ENCODE measurements at places on chromosomes 2 and 18. TPM values are rescaled to one million over a fixed set of nuclear protein-coding genes. Genes with fewer than 3 reads are reported as not detected.

Gene TSPYL6
- not detected for polyA plus RNA-seq

Gene PROKR1
- polyA plus RNA-seq, result not detected

Gene CXCR1
- not detected for polyA plus RNA-seq

Gene RFX8
- 2.7 TPM for polyA plus RNA-seq

Gene CCDC68
- not detected for polyA plus RNA-seq

Gene DSG2
- polyA plus RNA-seq, result not detected

Gene SERPINB12
- not detected for polyA plus RNA-seq

Gene ALPG
- polyA plus RNA-seq, result not detected

Gene COL3A1
- polyA plus RNA-seq, result 0.73 TPM

Gene MC2R
- polyA plus RNA-seq, result not detected

Gene FRZB
- 2.3 TPM for polyA plus RNA-seq

Gene TDRD15
- polyA plus RNA-seq, result not detected

Data from Purkinje cell (primary cell).